ENCODE measurements at places on chromosomes 13 and 19.

DNA sequence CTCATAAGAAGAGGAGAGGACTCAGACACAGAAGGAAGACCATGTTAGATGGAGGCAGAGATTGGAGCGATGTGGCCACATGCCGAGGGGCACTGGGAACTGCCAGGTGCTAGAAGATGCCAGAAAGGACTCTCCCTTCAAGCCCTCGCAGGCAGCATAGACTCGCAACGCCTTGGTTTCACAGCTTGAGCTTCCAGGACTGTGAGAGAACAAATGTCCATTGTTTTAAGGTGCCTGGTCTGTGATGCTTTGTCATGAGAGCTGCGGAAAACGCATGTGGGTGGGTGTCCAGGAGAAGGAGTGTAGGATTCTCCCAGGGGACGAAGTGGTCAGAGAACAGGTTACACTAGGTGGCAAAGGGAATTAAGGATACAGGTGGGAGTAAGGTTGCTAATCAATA, 125.9 kb upstream of the USP29 start:
- DNase-seq, result no peak

DNA sequence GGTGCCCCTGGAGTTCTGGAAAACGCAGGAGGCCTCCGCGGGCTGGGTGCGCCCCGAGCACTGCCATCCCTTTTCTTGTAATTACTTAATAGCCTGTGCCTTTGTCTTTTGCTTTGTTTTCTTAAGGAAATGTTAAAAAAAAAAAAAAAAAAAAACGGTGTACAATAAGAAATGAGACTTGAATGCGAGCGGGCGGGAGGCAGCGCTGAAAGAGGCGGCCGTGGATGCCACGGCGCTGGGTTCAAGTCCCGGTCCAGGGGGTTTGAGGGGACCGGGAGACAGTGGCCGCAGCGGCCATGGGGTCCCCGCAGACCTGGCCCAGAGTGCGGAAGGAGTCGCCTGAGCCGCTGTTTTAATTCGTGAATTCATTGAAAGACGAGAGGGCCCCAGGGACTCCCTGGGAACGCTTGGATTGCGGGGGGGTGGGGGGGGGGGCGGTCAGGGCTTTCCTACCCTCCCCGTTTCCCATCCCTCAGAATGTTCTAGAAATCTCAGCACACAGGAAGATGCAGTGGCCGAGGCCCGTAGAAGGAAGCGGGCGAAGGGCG, 349.2 kb upstream of the ARGLU1 start:
- DNase-seq, result no peak

DNA sequence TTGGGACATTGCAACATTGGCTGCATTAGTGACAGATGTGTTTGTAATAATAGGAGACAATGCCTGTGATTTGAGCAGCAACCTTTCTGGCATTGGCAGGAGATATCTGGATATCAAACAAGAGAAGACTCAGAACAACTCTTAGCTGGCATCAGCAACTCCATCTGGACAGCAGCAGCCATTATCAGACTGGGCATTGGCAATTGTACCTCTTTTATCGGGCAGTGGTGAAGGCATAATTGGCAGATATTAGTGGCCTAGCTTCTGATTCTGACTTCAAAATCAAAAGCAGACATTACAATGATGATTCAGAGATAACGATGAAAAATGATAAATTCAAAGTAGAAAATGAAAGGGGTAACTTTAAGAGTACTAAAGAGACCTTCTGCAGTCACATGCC, 1193.7 kb downstream of the EFNB2 start:
- no peak for DNase-seq

GRCh38 chr13:33259296-33259695, 26.3 kb downstream of the STARD13 start:
- DNase-seq, result no peak

DNA sequence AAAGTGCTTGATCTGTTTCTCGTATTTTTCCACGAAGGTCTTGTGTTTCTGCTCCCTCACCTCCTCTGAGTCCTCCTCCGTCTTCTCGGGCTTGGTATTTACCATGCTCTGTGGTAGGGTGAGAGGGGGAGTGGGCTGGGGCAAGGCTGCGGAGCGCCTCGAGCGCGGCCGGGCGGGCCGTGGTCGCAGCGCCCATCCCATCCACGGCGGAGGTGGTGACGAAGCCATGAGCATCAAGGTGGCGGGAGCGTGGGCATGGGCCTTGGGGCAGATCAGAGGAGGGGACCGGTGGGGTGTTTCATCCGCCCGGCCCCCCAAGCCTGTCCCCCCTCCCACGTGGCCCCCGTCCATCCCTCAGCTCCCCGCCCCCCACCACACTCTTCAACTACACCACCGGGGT, 7.9 kb downstream of the CDC37 start:
- no peak for DNase-seq

DNA sequence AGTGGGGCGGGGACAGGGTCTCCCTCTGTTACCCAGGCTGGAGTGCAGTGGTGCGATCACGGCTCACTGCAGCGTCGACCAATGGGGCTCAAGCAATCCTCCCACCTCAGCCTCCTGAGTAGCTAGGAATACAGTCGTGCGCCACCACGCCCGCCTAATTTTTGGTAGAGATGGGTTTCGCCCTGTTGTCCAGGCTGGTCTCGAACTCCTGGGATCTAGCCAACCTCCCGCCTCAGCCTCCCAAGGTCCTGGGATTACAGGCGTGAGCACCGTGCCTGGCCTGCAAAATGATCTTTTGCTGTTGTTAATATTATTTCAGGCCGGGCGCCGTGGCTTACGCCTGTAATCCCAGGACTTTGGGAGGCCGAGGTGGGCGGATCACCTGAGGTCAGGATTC, 621 bp upstream of the TGDS start:
- DNase-seq, result no peak

GRCh38 chr13:101967216-101967615, 434.6 kb downstream of the FGF14 start:
- no peak for DNase-seq

DNA sequence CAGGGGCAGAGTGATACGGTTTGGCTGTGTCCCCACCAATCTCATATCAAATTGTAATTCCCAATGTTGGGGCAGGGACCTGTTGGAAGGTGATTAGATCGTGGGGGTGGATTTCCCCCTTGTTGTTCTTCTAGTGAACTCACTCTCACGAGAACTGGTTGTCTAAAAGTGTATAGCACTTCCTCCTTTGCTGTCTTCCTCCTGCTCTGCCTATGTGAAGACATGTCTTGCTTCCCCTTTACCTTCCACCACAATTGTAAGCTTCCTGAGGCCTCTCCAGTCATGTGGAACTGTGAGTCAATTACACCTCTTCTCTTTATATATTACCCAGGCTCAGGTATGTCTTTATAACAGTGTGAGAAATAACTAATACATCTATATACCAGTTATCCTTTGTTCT, 706.4 kb upstream of the KLHL1 start:
- no peak for DNase-seq

All from stimulated activated CD4-positive, alpha-beta T cell treated with anti-CD3 and anti-CD28 coated beads, Interleukin-4, amount 100 ng/mL, for 48 hours (primary cell).